Activated CD8-positive, alpha-beta memory T cell treated with anti-CD3 and anti-CD28 coated beads for 1 hour (primary cell): ENCODE measurements at places on chromosomes 2 and 18.

DNA sequence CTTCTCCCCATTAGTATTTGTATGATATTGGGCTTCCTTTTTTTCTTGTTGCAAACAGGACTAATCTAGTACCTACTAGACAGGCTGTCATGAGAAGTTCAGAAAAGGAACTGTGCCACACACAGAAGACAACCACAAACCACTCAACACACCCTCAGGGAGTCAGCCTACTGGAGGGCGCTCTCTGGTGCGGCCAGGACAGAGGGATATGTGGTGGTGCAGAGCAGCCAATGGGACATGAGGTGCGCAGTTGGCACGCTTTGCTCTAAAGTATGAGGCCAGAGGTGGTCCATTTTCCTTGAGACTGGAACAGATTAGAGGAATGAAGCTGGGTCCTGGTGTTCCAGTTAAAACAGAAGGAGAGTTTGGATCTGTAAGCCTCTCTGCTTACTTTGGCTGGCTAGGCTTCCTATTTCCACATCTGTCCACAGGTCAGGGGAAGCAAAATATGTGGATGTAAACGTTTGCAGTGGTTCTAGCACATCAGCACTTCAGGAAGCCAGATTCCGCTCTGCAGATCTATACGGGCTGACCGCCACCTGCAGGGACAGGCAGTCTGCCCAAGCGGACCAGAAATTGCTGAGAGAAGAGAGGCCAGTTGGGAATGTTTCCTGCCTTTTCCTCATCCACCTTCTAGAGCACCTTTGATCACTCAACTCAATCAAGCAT is 114.1 kb downstream of the GFPT1 start:
- DNase-seq, result no peak

DNA sequence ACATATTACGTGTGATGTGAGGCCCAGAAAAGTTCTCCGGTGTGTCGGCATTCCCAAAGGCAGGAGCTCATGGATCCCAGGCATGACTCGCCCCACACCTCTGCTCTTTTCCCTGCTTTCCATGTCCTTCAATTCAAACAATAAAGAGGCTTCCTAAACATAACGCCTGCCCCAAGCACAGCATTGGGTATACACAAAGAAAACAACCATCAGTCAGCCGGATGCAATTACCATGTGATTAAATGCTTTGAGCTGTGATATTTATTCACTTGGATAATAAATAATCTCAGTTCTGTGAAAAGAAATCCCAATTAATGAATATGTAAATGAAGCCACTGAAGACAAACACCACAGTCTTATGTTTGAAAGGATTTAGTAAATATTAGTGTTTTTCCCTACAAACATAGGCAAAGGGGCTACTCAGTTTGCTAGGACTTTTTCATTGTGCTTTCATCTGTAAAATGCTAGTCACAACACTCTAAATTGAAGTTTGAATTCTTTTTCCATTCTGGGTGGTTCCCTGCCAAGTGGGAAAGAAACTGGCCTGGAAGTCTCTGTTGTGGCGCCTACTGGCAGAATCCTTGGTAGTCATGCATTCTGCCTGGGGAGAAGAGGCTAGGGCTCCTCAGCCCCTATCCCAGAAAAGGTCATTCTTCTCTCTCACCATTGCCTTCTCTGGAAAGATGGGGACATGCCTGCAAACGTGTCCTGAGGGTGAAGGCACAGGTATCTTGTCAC is 144.7 kb downstream of the COL6A3 start:
- DNase-seq, result no peak

- no peak for DNase-seq
Observed at GRCh38 chr2:181778621-181779201, 98.4 kb upstream of the NEUROD1 start.

DNA sequence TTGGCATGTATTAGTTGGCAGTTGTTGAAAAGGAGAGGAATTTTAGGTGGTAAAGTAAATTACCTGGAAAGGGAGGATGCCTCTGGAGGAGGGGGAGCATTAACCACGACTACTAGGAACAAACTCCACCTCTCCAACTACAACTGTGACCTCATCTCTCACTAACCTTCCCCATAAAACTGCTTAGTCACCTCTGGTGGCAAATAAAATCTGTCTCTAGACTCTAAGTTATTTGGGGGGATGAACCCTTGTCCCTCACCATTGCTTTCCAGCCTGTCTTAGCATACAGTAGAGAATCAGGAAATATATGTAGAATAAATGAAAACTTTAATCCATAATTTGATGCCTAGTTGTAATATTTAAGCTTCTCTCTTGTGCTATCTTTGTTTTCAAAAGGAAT is 27.6 kb upstream of the MYO1B start:
- no peak for DNase-seq

- no peak for DNase-seq
Observed at GRCh38 chr18:61295153-61295552, 38.1 kb upstream of the CDH20 start.
